ENCODE measurements at places on chromosomes 5 and 9. TPM values are rescaled to one million over a fixed set of nuclear protein-coding genes. Genes with fewer than 3 reads are reported as not detected.

GRCh38 chr5:76664079-76664478 lies 40.9 kb upstream of the F2RL2 start:
- no peak for DNase-seq

GRCh38 chr5:168792678-168793077 lies 213.5 kb upstream of the PANK3 start:
- no peak for DNase-seq

Gene TMEM167A
- total RNA-seq: 58.4 TPM

DNA sequence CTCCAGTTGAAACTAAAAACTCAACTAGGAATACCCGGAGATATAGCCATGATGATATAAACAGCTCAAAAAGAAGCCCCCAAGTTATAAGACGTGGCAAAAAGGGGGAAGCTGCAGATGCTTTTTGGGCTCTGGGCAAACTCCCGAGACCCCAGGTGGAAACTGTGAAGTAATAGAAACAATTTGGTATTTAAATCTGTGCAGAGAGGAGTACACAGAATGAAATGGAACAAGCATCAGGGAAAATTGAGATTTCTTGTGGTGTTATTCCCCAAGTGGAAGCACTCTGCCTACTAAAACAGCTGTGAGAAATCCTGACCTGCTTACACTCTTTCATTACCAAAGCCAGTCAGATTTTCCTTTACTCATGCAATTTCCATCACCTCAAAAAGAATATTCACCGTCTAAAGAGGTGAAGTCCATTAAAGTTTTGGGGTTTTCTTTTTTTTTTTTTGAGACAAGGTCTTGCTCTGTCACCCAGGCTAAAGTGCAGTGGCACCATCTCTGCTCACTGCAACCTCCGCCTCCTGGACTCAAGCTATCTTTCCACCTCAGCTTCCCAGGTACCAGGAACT lies 23.5 kb downstream of the SAXO1 start:
- DNase-seq: no peak

DNA sequence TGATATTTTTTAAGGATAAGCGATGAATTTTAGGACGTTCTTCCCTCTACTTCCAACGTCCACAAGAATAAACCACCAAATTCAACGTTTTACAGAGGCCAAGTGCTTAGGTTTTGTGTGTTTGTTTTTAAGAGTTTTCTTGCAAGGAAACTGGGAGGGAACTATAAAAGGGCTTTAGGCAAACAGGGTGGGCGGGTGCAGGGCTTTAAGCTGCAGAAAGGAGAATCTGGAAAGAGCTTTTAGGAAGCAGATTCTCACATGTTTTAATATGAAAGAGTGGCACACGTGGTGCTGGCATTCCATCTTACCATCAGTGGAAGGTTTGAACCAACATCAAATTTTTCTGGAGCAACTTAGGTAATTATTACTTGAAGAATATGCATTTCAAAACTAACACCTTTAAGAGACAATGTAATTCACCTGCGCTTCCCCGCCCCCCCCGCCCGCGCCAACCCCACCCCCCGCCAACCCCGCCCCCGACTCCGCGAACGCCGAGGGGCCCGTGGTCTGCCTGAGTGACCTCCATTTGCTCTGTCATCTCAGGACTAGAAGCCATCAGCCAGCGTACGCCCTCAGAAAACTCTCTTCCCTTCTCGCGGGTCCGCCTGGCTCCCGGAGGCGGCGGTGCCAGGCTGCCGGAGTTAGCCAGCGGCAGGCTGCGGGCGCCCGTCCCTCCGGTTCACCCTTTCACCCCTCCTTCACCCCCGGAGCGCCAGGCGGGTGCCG lies 911 bp upstream of the PIK3R1 start:
- no peak for DNase-seq

GRCh38 chr9:113851873-113852272 lies 24.2 kb upstream of the ZNF618 start:
- no peak for DNase-seq

DNA sequence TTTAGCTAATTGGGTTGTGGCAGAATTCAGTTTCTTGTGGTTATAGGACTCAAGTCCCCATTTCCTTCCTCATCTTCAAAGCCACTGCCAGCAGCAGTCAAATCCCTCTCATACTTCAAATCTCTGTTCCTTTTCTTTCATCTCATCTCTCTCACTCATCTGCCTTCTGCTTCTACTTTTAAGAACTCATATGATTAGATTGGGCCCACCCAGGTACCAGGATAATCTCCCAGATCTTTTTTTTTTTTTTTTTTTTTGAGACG lies 8.0 kb upstream of the REEP5 start:
- no peak for DNase-seq

DNA sequence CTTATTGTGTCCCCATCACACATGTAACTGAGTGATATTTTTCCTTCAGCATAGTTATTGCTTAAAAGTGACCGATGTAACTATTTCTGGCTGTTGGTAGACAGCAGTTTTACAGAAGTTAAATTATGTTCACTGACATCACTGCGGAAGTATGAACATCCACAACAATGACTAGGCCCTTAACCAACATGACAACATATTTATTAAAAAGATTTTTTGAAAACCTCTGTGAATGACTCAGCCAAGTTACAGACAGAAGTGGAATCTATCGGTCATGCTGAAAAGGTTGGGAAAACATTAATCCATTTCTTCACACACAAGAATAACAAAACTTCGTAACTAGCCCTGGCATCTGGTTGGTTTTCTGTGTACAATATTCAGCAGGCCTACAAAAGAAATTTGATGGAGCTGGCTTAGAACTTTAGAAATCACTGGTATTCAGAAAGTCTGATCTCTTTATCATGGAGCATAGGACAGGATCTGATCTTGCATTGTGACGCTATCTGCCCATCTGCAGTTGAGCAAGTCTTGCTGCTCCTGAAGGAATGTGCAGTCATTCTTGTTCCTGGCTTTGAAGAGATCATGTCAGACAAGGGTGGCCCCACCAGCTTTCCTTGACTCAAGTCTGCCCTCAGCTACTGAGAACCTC lies 6.5 kb downstream of the GLIS3 start:
- DNase-seq: no peak

- DNase-seq: peak; percentile 9
These were observed 69.2 kb upstream of the S1PR3 start for GRCh38 chr9:88922091-88922490.

GRCh38 chr5:148466236-148466580 lies 82.5 kb downstream of the FBXO38 start:
- no peak for DNase-seq

DNA sequence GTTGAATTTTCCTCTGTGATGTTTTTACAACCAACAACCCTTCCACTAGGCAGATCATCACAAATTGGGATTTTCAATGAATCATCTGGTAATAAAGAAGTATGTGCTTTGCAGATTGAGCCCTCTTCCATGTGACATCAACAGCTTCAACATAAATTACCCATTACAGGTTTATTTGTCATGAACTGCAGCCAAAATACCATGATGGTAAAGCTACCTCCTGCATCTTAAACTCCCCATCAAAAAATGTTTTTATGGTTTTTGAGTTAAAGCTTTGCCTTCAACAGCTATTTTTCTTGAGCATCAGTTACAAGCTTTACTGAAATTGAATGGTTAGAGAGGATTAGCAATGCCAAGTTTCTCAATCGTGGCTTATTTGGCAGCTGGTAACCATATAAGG lies 211.4 kb upstream of the TUSC1 start:
- DNase-seq: no peak

DNA sequence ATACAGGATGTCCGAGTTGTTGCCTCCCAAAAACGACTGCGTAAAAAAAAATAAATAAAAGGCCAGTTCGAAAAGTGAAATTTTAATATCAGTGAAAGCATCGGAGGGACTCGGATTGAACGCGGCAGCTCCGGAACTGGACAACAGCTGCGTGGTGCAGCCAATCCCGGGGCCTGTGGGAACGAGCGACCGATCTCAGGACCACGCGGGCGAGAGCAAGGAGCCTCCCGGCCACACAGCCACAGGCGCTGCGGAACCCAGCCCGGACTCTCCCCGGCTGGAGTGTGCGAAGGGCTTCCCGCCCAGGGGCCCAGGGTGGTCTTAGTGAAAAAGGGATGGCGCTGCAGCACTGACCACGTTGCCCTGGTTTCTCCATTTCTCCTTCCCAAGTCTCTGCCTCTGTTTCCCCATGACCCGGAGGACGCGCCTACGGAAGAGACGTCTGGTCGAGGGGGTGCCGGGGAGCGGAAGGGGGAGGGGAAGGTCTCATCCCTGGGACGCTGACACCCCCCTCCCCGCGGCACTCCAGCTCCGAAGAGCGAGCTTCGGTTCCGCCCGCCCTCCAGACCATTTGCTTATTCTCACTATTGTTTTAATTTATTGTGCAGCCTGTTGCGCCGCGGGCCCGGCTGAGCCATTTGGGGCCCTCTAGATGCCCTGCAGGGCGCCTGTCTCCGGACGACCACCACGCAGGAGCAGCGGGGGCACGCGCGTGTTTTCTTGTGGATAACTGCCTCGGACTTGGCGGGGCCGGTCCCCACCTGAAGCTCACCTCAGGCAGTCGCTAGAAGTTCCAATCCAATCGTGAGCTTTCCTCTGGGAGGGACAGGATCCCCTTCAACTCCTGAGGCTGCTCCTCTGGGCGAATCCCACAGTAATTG lies 303.0 kb downstream of the PARP8 start:
- no peak for DNase-seq

- DNase-seq: no peak
These were observed 59.7 kb downstream of the PRELID2 start for GRCh38 chr5:145775411-145775810.

DNA sequence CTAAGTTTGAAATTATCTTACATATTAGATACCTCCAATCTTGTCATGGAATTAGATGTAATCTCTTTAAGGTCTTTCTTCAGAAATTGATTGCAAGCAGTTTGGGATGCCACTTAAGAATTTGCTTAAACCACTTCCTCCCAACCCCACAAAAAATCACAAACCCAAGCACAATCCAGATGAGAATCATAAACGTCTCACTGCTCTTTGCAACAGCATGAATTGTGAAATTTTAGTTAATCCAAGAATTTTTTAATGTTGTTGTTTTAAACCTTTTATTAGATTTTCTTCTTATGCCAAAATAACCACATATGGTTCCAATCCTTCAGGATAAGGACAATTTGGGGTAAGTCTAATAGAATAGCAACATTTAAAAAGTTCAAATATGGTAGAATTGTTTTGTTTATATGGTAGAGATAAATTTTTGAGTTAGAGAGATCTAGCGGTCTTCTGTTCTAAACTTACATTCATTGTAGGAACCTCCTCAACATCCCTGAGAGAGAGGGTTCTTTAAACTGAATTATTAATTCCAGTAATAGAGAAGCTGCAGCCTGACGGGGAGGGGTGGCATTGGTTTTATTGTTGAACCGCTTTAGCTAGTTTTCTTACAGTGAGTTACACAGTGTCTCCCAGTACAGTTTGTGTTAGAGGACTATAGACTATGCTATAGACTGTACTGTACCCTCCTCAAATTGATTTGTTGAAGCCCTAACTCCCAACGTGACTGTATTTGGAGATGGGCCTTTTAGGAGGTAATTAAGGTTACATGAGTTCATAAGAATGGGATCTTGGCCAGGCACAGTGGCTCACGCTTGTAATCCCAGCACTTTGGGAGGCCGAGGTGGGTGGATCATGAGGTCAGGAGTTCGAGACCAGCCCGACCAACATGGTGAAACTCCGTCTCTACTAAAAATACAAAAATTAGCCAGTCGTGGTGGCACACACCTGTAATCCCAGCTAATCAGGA lies 24.8 kb upstream of the IL6ST start:
- DNase-seq: no peak

DNA sequence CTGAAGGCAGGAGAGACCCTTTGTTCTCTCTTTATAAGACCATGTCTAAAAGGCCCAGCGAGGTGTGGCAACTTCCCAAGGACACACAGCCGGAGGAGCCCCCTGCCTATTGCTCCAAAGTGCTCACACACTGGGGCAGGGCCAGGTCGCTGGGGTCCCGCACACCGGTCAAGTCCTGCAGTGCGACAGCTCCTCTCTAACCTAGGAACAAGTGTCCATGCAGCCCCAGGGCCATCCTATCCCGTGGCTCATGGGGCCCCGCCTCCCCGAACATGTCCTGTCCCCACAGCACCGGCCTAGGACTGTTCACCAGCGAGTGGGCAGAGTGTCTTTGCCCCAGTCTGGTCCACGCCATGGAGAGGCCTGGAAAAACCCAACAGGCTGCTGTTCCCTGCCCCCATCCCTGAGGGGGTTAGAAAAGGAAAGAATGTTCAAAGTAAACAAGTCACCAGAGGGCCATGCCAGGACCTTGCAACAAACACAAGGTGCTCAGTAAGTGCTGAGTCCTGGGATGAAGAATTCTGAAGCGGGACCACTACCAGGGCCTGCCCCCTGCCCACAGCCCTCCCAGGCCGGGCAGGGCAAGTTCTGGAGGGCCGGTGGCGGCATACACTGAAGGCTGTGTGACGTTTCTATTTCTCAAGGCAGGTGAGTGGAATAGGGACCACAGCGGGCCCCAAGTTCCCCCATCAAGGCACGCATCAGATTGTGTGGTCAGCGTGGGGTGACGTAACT lies 938 bp downstream of the NINJ1 start:
- DNase-seq: no peak

- no peak for DNase-seq
These were observed 17.8 kb downstream of the MTREX start for GRCh38 chr5:55325621-55326020.

DNA sequence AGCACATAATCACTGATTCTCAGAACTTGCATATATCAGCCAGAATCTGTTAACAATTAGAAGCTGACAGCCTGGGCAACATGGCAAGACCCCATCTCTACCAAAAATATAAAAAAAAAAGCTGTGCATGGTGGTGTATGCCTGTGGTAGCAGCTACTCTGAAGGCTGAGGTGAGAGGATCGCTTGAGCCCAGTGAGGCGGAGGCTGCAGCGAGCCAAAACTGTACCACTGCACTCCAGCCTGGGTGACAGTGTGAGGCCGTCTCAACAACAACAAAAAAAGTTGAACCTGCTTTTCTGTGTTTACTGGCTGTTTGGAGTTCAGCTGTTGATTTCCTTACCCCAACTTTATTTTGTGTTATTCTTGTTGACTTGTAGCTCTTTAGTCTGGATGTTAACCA lies 66.8 kb downstream of the GOLPH3 start:
- no peak for DNase-seq

- DNase-seq: no peak
These were observed 126.4 kb upstream of the ZNF366 start for GRCh38 chr5:72633649-72634048.

GRCh38 chr9:133180953-133181352 lies 17.2 kb upstream of the GBGT1 start:
- DNase-seq: no peak

Gene ANKH
- total RNA-seq: 29.4 TPM

DNA sequence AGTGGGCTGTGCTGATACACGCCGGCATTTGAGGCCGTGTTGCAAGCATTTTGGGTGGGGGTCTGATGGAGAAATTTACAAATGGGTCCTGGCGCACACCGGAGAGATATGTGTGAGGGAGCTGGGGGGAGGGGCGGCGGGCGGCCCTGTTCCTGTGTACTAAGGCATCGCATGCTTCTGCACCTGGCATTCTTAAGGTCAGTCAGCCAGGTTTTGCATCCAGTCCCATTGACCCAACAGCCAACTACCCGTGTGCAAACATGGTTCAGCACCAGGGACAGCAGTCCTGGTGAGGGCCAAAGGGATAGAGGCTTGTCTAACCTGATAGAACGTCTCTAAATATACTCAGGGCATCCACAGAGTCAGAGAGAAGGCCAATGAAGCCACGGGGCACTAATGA lies 839 bp downstream of the GABRG2 start:
- no peak for DNase-seq

Data from activated naive CD4-positive, alpha-beta T cell treated with anti-CD3 and anti-CD28 coated beads, Interleukin-2, amount 50 U/mL, for 72 hours (primary cell).